ENCODE measurements at places on chromosomes 4 and X. TPM values are rescaled to one million over a fixed set of nuclear protein-coding genes. Genes with fewer than 3 reads are reported as not detected.

ADRA2C gene
- total RNA-seq: not detected

SPRY1 gene
- total RNA-seq: 9.0 TPM

NWD2 gene
- not detected for total RNA-seq

POU3F4 gene
- not detected for total RNA-seq

ETNPPL gene
- total RNA-seq: not detected

- H3K4me1 ChIP-seq: peaks cover 7% of the 10 kb centered on the region
- no peak overlapping the region for H3K4me3 ChIP-seq
- H3K27ac ChIP-seq: no peak overlapping the region
- no peaks in the 10 kb centered on the region for H3K27me3 ChIP-seq
- DNase-seq: no peak
Measured at GRCh38 chrX:39728025-39728424, 369.7 kb downstream of the BCOR start.

- H3K36me3 ChIP-seq: no peaks in the 10 kb centered on the region
- H3K27ac ChIP-seq: no peak overlapping the region
- H3K4me1 ChIP-seq: no peaks in the 10 kb centered on the region
- no peak for DNase-seq
- H3K27me3 ChIP-seq: no peaks in the 10 kb centered on the region
Measured at GRCh38 chr4:52249581-52249980, 198.5 kb downstream of the SPATA18 start.

DNA sequence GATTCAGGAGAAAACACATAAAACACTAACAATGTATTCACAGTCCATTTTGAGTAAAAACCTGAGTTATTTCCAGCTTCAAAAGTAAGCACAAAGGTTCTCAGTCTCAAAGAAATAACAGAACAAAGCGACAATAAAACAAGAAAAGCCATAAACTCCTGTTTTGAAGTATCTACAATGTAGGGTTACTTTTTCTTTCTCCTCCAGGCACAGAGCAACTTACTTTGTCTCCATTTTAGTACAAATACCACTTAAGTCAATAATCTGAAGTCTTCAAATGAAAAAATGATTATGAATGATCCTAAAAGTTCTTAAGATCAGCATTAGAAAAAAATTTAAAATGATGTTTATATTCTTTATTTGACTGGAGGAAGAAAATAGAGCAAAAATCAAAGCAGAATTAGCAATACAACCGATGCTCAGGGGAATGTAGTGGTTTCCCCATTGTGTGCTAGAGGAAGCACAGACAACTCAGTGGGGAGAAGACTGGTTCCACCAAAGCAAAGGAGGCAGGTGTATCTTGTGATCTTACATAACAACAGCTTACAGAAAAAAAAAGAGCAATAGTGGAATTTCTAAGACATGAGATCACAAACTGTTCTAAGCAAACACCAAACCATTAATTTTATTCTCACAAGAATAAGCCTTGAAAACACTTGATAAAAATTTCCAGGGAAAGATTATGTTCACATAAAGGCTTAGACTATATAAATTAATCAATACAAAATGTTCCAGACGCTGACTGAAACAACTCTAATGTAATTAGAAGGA, 35.1 kb downstream of the EPHA5 start:
- no peaks in the 10 kb centered on the region for H3K4me1 ChIP-seq
- no peaks in the 10 kb centered on the region for H3K36me3 ChIP-seq
- H3K27ac ChIP-seq: no peak overlapping the region
- no peak overlapping the region for H3K4me3 ChIP-seq
- no peak for DNase-seq

GRCh38 chr4:74490736-74491135, 45.8 kb downstream of the AREG start:
- no peaks in the 10 kb centered on the region for H3K36me3 ChIP-seq
- no peak overlapping the region for H3K4me3 ChIP-seq
- no peak overlapping the region for H3K27ac ChIP-seq
- DNase-seq: no peak
- H3K4me1 ChIP-seq: no peaks in the 10 kb centered on the region

- H3K4me3 ChIP-seq: no peak overlapping the region
- H3K27ac ChIP-seq: no peak overlapping the region
- no peak for DNase-seq
- H3K4me1 ChIP-seq: no peaks in the 10 kb centered on the region
- no peaks in the 10 kb centered on the region for H3K36me3 ChIP-seq
Measured at GRCh38 chrX:38970845-38971244, 169.6 kb downstream of the MID1IP1 start.

DNA sequence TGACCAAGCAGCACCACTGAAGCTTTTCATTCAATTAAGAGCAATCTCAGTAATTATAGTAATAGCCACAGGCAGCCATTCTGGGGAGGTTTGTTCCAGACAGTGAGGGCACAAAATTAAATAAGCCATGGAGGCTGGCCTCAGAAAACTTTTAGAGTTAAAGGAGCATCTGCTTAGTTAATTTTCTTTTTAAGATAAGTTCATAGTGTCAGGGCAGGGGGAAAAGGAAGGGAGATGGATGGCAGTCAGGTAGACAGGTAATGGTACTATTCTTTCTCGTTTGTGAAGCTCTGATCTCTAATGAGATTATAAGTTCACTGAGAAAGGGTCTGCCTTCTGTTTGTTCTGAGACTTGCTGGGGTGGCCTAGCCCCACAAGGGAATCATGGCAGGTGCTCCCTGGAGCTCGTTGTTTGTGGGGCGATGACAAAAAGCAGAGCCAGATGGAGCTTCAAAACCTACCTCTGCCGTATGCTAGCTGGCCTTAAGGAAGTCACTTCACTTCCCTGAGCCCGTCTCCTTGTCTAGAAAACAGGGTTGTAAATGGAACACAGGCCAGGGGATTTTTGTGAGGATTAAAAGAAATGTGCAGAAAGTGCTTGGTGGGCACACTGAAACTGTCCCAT, 44.6 kb upstream of the FGFBP2 start:
- DNase-seq: no peak
- no peaks in the 10 kb centered on the region for H3K4me1 ChIP-seq
- no peaks in the 10 kb centered on the region for H3K36me3 ChIP-seq
- no peak overlapping the region for H3K4me3 ChIP-seq
- no peak overlapping the region for H3K27ac ChIP-seq
- H3K27me3 ChIP-seq: peaks cover 2% of the 10 kb centered on the region

DNA sequence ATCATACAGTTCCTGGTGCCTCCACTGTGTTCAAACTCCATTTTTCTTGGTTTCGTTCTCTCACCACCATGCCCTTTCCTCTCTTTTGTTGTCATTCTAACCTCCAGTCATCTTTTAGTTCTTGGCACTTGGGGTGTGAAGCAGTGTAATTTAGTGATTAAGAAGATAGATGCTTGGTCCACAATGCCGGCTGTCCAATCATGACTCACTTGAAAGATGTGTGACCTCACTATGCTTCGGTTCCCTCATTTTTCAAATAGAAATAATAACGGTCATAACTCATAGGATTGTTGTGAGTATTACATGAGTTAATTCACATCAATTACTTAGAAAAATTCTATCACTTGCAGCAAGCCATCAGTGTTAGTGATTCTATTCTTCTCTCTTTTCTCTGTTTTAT, 327.8 kb downstream of the ADGRL3 start:
- H3K27me3 ChIP-seq: no peaks in the 10 kb centered on the region
- no peak for DNase-seq
- H3K4me3 ChIP-seq: no peak overlapping the region
- no peaks in the 10 kb centered on the region for H3K36me3 ChIP-seq

DNA sequence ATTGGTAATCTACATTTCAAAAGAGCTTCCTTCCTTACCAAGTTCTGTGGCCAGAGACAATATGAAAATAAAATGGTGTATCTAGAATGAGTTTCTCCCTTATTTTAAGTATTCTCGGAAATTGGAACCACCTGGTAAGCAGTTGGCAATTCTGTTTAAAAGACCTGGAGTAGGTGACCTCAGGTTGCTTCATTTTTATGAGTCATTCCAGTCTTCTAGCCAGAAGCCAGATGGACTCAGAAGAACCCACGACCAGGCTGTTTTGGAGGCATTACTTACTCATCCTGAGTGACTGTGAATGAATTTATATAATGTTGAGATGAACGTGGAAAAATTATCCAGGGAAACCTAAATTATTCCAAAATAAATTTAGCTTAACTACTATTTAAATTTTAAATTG, 9.1 kb downstream of the BMPR1B start:
- no peak for DNase-seq
- H3K27ac ChIP-seq: no peak overlapping the region
- H3K4me1 ChIP-seq: no peaks in the 10 kb centered on the region
- H3K4me3 ChIP-seq: no peak overlapping the region
- H3K27me3 ChIP-seq: peaks cover 21% of the 10 kb centered on the region
- H3K36me3 ChIP-seq: no peaks in the 10 kb centered on the region

GRCh38 chr4:8281519-8282133, 12.1 kb downstream of the HTRA3 start:
- H3K36me3 ChIP-seq: no peaks in the 10 kb centered on the region
- no peak overlapping the region for H3K4me3 ChIP-seq
- H3K27me3 ChIP-seq: no peaks in the 10 kb centered on the region
- no peak for DNase-seq

DNA sequence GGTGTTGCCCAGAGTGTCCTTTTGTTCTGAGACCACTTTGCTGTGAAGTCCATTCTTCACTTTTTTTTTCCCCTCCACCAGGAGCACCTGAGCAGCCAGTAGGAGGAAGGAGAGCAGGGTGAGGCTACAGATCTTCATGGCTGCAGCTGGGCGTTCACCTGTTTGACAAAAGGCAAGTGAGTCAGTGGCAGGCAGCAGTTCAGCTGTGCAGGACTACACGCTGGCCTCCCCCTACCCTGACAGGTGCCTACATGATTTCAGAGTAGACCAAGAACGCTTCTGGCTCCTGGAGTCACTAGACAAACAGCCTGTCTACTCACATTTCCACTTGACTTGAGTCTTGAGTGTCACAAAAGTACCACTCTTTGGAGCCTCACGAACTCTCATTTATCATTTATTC, 2.0 kb downstream of the FGFBP1 start:
- no peaks in the 10 kb centered on the region for H3K27me3 ChIP-seq
- no peaks in the 10 kb centered on the region for H3K36me3 ChIP-seq
- no peaks in the 10 kb centered on the region for H3K4me1 ChIP-seq
- no peak overlapping the region for H3K27ac ChIP-seq
- DNase-seq: no peak

- H3K36me3 ChIP-seq: peaks cover 15% of the 10 kb centered on the region
- peak overlapping the region; percentile 87 for H3K27ac ChIP-seq
- H3K4me3 ChIP-seq: no peak overlapping the region
- H3K27me3 ChIP-seq: no peaks in the 10 kb centered on the region
- no peak for DNase-seq
Measured at GRCh38 chr4:145852256-145852839, 86.3 kb downstream of the ZNF827 start.

- H3K27me3 ChIP-seq: no peaks in the 10 kb centered on the region
- peaks cover 24% of the 10 kb centered on the region for H3K4me1 ChIP-seq
- H3K27ac ChIP-seq: no peak overlapping the region
- no peak overlapping the region for H3K4me3 ChIP-seq
- DNase-seq: no peak
- H3K36me3 ChIP-seq: peaks cover 3% of the 10 kb centered on the region
Measured at GRCh38 chrX:155235891-155236290, 19.6 kb downstream of the VBP1 start.

GRCh38 chr4:183348706-183349659, 26.8 kb upstream of the CLDN24 start:
- H3K27ac ChIP-seq: no peak overlapping the region
- H3K27me3 ChIP-seq: peaks cover 56% of the 10 kb centered on the region
- no peak for DNase-seq
- no peak overlapping the region for H3K4me3 ChIP-seq
- H3K36me3 ChIP-seq: no peaks in the 10 kb centered on the region

DNA sequence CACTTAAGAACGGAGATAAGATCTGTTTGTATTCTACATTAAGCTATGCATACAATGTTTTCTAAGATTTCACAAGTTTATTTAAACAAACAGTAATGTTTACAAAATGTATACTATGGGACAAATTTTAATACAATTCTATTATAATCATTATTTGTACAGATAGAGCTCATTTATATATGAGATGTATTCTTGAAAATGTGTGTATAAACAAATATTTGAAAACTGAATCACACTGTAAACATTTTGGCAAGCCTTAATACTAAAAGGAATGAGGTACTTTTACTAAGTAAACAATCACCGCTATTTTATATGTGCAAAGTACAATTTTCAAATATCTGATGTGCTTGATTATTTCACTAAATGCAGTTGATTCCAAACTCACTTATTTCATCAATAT, 119.2 kb upstream of the MAB21L2 start:
- no peak overlapping the region for H3K27ac ChIP-seq
- H3K27me3 ChIP-seq: no peaks in the 10 kb centered on the region
- H3K36me3 ChIP-seq: peaks cover 27% of the 10 kb centered on the region
- no peak overlapping the region for H3K4me3 ChIP-seq
- no peaks in the 10 kb centered on the region for H3K4me1 ChIP-seq

- no peak overlapping the region for H3K27ac ChIP-seq
- H3K27me3 ChIP-seq: peaks cover 3% of the 10 kb centered on the region
- no peaks in the 10 kb centered on the region for H3K36me3 ChIP-seq
- no peak overlapping the region for H3K4me3 ChIP-seq
- no peak for DNase-seq
Measured at GRCh38 chr4:82104578-82104977, 269.2 kb downstream of the HNRNPD start.

- H3K4me3 ChIP-seq: no peak overlapping the region
- H3K27me3 ChIP-seq: no peaks in the 10 kb centered on the region
- H3K4me1 ChIP-seq: peaks cover 52% of the 10 kb centered on the region
- no peak overlapping the region for H3K27ac ChIP-seq
- H3K36me3 ChIP-seq: no peaks in the 10 kb centered on the region
Measured at GRCh38 chr4:105193536-105193935, 46.9 kb downstream of the TET2 start.

- no peaks in the 10 kb centered on the region for H3K4me1 ChIP-seq
- H3K27ac ChIP-seq: no peak overlapping the region
- H3K4me3 ChIP-seq: no peak overlapping the region
- H3K36me3 ChIP-seq: no peaks in the 10 kb centered on the region
- H3K27me3 ChIP-seq: peaks cover 28% of the 10 kb centered on the region
Measured at GRCh38 chr4:186271081-186271678, 5.2 kb downstream of the F11 start.

Data from naive thymus-derived CD8-positive, alpha-beta T cell (primary cell).